Myometrial cell (primary cell): ENCODE measurements at places on chromosomes 2 and 18. TPM values are rescaled to one million over a fixed set of nuclear protein-coding genes. Genes with fewer than 3 reads are reported as not detected.

Gene TMEM247
- total RNA-seq = not detected in 2 replicates

Gene TPO
- not detected in 2 replicates for total RNA-seq

Gene SLC8A1
- 17.0 and 17.9 TPM in 2 replicates for total RNA-seq

Gene WNT10A
- total RNA-seq = not detected in 2 replicates

Gene DSC3
- 0.58 and 0.89 TPM in 2 replicates for total RNA-seq

Gene HJURP
- total RNA-seq = 22.0 and 23.1 TPM in 2 replicates

Gene IL1F10
- total RNA-seq = not detected in 2 replicates

Gene SLC9A2
- total RNA-seq = not detected in 2 replicates

Gene LRRTM4
- total RNA-seq = not detected in 2 replicates

Gene HAAO
- total RNA-seq = not detected in 2 replicates

Gene IL1RL1
- total RNA-seq = 0.29 and 2.5 TPM in 2 replicates

Gene ABCG8
- total RNA-seq = not detected in 2 replicates

Gene CRYGD
- not detected in 2 replicates for total RNA-seq

Gene SLC4A3
- total RNA-seq = 5.5 and 5.7 TPM in 2 replicates

Gene ALPG
- not detected in 2 replicates for total RNA-seq

Gene TMEM182
- total RNA-seq = 3.7 and 4.3 TPM in 2 replicates

Gene KCTD18
- total RNA-seq = 18.2 and 22.3 TPM in 2 replicates

Gene NAT8
- not detected in 2 replicates for total RNA-seq

Gene FBLN7
- under 0.01 TPM in 1 of 2 replicates, not detected in the other for total RNA-seq

Gene FBXO36
- 3.7 TPM in 2 replicates for total RNA-seq

Gene TSGA10
- total RNA-seq = 0.71 TPM in 1 of 2 replicates, not detected in the other

Gene SLC66A3
- 39.3 and 67.5 TPM in 2 replicates for total RNA-seq

Gene XIRP2
- total RNA-seq = not detected in 2 replicates

Gene FIGN
- 0.86 and 1.1 TPM in 2 replicates for total RNA-seq

Gene C2orf78
- not detected in 2 replicates for total RNA-seq

Gene ANKAR
- total RNA-seq = 3.2 and 5.2 TPM in 2 replicates

Gene CCDC141
- not detected in 2 replicates for total RNA-seq

Gene DHRS9
- 2.0 TPM in 1 of 2 replicates, not detected in the other for total RNA-seq

Gene TCF23
- total RNA-seq = not detected in 2 replicates
